ENCODE measurements at places on chromosomes 2 and 18.
A peak's percentile ranks its signal among the peaks of the same experiment; 100 is the strongest.

GRCh38 chr18:8257851-8258434 is 351.3 kb upstream of the RAB12 start:
- DNase-seq = no peak

- no peak for DNase-seq
These were observed 16.9 kb upstream of the KCNG3 start for GRCh38 chr2:42510608-42511243.

DNA sequence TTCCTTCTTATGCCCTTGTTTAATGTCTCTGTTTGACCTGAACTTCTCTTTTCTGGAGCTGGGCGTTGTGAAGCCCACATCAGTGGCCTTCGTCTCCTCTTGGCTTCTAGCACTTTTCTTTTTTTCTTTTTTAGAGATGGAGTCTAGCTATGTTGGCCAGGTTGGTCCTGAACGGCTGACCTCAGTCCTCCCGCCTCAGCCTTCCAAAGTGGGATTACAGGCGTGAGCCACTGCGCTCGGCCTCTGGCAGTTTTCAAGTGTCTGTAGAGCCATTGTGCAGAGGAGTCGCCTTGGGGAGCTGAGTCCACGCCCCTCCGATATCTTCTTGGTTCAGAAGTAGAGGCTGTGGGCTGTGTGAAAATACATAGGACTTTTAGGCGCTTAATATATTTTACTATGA is 36.5 kb downstream of the ZNF532 start:
- no peak for DNase-seq

GRCh38 chr2:230674966-230675672 is 37.5 kb upstream of the CAB39 start:
- no peak for DNase-seq

- DNase-seq = peak; percentile 48
These were observed 93.6 kb downstream of the GYPC start for GRCh38 chr2:126749537-126749936.

- no peak for DNase-seq
These were observed 9.3 kb downstream of the ARMC9 start for GRCh38 chr2:231207734-231208133.

DNA sequence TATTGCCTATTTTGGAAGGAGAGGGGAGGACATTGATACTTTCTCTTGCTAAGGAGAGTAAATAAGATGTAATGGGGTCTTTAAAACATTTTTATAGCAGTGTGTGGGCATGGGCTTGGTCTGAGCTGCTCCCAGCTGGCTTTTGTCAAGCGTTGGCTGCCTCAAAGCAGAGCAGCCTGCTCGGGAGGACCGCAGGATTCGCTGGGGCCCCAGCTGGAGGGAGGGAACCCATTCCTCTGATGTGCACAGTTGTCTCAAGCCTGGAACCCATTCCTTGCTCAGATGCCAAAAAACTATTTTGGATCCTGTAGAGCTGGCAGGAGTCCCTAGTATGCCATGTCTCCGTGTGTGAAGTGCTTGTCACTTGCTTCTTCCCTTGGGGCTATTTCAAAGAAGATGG is 59.4 kb upstream of the RMDN2 start:
- DNase-seq = no peak

DNA sequence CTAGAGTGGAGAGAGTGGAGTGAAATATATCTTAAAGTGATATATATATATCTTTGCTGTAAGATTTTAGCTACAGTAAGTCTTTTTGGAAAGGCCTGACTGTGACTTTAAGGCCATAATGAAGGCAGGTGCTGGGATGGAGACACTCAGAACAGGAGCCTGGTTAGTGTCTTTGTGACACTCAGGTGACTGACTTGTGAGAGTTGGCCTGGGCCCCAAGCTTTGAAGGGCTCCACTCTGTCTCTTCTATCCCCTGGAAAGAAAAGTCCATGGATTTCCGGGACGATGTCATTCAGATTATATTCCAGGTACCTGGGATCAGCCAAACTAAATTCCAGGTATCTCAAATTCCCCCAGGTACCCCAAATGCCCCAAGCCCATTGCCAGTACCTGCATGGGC is 276.6 kb downstream of the PDE11A start:
- DNase-seq = no peak

- DNase-seq = no peak
These were observed 9.9 kb downstream of the OBSL1 start for GRCh38 chr2:219561179-219562048.

DNA sequence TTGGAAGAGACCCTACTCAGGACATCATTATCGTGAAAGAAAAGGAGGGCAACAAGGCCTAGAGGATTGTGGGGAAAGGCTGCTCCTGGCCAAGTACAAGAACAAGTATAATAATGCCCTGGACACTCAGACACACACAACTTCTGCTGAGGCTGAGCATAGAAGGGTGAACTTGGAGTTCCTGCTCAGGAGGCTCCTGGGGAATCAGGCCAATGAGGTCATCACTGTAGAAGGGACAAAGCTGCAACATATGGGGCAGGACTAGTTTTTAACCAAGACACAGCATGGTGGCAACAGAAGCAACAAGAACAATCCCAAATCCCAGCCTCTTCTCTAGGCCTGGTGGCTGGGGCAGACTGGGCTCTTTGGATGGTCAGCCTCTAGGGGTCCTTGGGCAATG is 102.6 kb downstream of the POLR1A start:
- DNase-seq = no peak

- no peak for DNase-seq
These were observed 16.5 kb upstream of the SLC16A14 start for GRCh38 chr2:230085201-230085600.

GRCh38 chr2:216261042-216261537 is 111.2 kb downstream of the MARCHF4 start:
- DNase-seq = no peak

GRCh38 chr2:31889044-31889443 is 121.8 kb downstream of the MEMO1 start:
- no peak for DNase-seq

GRCh38 chr2:238095143-238095542 is 5.0 kb upstream of the ESPNL start:
- DNase-seq = peak; percentile 42

GRCh38 chr2:19762959-19763605 is 138.7 kb downstream of the TTC32 start:
- DNase-seq = no peak

- DNase-seq = no peak
These were observed 8.6 kb downstream of the CLIP4 start for GRCh38 chr2:29123617-29124349.

DNA sequence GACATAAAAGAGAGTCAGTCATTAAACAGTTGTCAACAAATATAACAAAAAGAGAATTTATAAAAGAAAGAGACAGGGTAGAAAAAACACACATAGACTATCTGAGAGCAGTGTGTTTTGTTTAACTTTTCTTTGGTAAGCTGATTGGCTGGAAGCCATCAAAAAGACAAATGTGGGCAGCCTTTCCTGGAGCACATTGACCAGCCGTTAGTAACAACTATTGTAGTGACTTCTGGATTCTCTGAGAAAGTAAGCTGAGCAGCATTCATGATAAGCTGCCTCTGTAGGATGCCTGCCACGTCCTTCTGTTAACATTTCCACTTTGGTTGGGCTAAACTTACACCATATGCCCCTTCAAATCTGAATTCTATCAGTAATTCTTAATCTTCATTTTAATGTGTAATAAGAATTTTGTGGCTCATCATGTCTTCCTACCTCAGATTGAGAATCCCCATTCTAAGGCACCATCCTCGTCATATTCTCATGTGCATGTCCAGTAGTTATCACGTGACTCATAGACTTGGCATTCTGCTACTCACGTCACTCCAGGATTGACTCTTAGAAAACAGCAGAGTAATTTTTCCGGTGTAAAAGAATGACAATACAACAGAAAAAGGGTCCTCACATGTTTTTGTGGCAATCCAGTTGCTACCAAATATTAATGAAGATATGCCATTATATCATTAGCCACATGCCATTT is 43.4 kb upstream of the DNAJC10 start:
- no peak for DNase-seq

DNA sequence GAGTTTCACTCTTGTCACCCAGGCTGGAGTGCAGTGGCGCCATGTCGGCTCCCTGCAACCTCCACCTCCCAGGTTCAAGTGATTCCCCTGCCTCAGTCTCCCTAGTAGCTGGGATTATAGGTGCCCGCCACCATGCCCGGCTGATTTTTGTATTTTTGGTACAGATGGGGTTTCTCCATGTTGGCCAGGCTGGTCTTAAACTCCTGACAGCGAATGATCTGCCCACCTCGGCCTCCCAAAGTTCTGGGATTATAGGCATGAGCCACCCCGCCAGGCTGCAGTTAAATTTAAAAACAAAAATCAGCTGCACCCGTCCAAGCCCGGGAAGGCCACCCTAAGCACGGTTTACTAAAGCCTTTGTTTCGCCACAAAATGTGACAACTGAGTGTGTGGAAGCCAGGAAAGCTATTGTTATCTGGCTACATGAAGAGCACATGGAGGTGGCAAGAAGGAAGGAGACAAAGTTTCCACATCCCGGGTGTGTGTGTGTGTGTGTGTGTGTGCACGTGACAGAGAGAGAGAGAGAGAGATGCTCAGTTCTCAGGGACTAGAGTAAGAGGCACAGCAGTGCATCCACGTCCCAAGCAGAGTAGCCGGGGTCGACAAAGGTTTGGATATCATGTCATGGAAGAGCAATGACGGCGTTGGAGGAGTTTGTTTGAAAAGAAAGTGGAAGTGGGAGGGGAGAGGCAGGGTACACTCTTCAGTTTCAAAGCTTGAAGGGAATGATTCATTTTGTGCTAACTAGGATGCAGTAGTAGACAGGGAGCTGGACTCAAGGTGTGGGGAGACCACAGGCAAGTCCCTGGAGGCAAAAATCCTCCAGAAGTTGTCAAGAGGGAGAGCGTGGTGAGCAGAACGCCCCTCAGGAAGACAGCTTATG is 20.1 kb downstream of the INPP5D start:
- DNase-seq = peak; percentile 52

DNA sequence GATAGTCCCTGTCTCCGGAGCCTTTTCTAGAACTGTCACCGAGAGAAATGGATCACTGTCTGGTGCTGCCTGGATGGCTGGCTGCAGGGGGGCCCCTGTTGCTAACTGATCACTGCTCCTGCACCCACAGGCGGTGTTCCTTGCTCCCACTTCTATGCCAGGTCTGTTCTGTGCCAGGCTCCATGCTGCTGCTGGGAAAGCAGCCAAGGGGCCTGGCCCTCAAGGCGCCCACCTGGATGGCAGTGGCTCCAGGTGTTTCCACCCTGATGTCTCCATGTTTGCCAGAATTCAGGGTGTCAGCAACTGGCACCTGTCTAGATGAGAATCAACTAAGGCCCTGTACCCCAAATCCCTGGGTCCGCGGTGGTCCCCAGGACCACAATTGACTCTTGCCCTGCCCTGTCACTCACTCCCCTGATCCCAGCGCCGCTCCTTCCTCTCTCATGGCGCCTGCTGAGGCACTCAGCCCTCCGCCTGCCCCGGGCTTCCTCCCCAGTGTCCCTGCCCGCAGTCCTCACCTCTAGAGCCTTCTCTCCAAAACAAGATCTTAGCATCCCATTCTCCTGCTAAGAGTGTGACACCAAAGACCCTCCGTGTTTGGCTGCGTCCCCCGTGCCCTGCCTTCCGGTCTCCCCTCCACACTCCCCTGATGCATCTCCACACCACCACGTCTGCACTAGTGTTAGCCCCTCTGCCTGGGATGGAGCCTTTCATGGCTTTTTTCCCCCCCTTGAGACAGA is 72.5 kb upstream of the OTOF start:
- no peak for DNase-seq

- DNase-seq = no peak
These were observed 370.8 kb downstream of the OSR1 start for GRCh38 chr2:18987592-18988073.

GRCh38 chr2:216013080-216013909 is at the start of gene MREG:
Gene MREG, minus strand, starts transcription at chr2:216013551. Its CDS starts 224 bp downstream, at chr2:216013327.
- DNase-seq = peak; percentile 90

- DNase-seq = no peak
These were observed 563.1 kb upstream of the LINC00305 start for GRCh38 chr18:64712035-64712434.

- no peak for DNase-seq
These were observed 222.3 kb downstream of the IKZF2 start for GRCh38 chr2:212929116-212929515.

GRCh38 chr2:181174611-181175580 is 194.5 kb downstream of the UBE2E3 start:
- DNase-seq = no peak

DNA sequence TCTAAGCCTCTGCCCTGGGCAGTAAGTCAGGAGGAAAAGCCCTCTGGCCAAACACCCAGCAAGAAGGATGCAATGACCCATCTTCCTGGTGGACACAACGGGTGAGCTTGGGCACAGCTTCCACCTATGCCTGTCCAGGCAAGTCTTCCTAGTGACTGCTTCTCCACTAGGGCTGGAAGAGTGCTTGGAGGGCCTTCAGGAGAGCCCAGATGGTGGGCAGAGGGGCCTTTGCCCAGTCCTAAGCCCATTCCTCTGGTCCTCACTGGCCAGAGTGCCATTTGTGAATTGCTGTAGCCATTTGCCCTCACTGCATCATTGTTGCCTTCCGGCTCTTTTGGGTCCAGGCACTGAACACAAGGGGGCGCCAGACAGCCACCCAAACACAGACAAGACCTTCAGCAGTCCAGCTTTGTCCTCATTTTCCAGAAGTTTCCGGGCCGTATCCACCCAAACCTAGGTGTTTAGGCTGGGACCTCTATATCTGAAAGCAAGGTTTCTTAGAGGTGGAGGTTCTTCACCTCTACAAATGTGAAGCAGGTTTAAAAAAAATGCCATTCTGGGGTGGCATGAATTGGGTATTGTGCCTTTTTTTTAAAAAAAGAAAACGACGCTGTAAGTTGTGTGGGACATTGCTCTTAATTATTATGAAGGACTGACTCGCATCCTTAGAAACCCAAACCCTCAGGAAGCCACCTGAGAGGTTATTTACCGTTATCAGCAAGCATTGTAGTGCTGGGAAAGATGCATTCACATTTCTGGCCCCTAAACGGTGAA is 29.5 kb downstream of the PAX8 start:
- peak; percentile 87 for DNase-seq

GRCh38 chr2:150567771-150568301 is 80.4 kb upstream of the RND3 start:
- DNase-seq = no peak

- no peak for DNase-seq
These were observed 266.9 kb upstream of the DSEL start for GRCh38 chr18:67783196-67783946.

DNA sequence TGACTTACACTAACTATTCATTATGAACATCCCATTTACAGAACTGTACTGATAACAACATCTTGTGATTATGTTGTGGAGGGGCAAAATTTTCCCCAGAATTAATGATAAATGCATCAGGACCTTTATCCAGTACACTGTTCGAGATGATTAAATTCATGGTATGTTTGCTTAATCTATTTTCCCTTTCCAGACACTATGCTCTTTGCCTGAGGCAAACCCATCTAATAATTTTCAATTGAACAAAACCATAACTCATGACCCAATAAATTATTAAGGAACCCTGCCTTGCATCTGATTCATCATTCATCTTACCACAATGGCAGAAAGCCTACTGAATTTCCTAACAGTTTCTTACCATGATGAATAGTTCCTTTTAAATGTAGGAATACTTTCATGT is 385.0 kb downstream of the DSEL start:
- DNase-seq = no peak

DNA sequence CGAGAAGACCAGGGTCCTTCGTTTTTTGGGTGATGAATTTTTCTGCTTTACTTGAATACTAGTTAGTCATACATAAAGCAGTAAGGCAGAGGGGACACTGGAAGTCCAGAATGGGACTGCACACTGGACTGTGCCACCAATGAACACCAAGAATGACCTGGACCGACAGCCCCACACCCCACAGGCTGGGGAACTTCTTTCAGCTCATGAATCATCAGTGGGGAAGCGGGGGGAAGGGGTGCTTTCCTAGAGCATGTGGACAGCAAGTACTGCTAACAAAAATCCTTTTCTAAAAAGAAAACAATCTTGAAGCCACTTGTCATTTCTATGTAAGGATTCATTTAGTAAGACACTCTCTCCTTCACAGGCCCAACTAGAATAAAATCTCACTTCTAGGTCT is 86.0 kb downstream of the DTNB start:
- no peak for DNase-seq
